ENCODE measurements at places on chromosomes 2 and 18.

GRCh38 chr2:72028351-72028995 is 119.2 kb downstream of the CYP26B1 start:
- peak; percentile 80 for DNase-seq

DNA sequence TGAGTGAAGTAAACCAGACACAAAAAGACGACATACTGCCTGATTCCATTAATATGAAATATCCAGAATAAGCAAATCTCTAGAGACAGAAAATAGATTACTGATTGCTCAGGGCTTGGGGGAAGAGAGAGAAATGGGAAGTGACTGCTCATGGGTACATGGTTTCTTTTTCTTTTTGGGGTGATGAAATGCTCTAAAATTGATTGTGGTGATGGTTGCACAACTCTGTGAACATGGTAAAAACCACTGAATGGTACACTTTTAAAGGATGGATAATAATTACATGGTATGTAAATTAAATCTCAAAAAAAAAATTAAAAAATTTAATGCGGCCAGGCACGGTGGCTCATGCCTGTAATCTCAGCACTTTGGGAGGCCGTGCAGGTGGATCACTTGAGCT is 39.3 kb downstream of the RPL31 start:
- DNase-seq: no peak

- peak; percentile 49 for DNase-seq
Measured at GRCh38 chr2:126898636-126899035, at the start of gene TEX51. Gene TEX51 (plus strand): TSS chr2:126898890. CDS start chr2:126898919, 29 bp downstream.

- no peak for DNase-seq
Measured at GRCh38 chr18:944440-944839, 39.8 kb downstream of the ADCYAP1 start.

- DNase-seq: peak; percentile 35
Measured at GRCh38 chr18:13235421-13235831, 16.9 kb downstream of the LDLRAD4 start.

DNA sequence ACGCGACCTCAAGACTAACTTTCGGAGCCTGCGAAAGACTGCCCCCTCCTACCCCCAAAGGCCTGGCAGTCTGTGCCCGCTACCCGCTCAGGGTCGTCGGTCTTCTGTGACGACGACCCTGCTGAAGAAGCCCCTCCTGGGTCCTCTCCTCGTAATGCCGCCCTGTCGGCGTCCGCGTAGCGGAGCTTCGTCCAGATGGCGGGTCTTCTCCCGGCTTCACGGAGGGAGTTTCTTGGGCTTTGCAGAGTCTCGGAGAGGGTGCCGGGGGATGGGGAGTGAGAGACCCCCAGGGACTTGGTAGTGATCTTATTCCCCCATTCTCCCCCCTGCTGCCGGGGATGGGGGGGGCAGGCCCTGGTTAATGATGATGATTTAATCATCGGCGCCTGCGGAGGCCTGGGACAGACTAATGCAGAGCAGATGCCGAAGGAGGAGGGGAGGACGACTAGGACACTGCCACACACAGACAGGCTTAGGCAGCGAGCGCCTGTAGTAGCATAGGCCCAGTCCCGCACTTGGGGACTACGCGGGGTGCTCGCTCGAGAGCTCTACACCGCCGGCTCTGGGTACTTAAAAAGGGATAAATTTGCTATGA is 528 bp upstream of the PCGF1 start:
- no peak for DNase-seq

- no peak for DNase-seq
Measured at GRCh38 chr18:42069036-42069435, 114.0 kb downstream of the PIK3C3 start.

DNA sequence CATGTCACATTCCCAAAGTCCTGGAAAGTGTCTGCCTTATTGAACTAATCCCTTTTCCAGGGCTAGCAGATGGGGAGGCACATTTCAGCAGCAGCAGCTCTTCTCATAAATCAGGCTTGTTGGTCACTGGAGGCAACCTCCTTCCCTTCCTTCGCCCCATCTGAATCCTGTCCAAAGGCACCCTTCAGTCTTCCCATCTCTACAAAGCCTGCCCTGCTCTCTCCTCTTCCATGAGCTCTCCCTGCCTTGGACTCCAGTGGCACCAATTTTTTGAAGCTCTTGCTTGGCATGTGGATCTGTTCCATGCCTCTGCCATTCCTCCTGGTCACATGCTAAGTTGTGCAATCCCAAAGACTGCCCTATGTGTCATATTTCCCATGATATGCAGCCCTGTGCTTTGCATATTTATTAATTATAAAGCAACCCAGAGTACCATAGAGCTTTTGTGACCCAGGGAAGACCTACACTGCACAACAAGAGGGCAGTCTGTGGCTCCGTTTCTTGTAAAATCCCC is 70.3 kb downstream of the ANTXR1 start:
- DNase-seq: no peak

DNA sequence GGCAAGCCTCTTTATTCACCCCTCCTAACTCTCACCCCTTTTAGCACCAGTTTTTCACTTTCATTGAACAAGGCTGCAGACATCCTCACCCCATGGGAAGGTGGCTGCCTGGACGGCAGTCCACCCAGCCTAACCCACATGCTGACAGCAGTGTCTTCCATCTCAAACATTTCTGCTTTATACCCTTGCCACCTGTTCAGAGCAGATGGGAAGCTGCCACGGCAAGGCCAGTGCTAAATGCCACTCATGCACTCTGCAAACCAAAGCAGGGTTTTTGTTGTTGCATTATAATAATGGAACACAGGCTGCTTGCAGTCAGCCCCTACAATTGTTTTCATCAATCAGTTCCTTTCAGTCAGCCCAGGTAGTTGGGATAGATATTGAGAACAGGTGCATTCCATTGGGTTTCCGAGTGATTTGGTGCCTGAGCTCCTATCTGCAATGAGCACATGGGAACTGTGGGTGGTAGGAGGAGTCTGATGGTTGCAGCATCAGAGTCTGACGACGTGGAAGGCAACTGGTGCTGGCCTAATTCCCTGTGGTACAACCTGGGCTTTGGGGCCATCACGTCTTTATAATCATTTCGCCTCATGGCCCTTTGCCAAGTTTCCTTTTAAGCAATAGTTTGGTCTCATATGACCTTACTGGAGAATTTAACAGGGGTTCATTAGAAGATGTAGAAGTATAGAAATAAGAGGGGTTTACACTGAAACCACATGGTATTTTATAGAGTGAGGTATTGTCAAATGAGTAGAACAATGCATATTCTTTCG is 252.5 kb upstream of the SP5 start:
- no peak for DNase-seq

- no peak for DNase-seq
Measured at GRCh38 chr2:119645173-119645855, 33.7 kb upstream of the TMEM177 start.

DNA sequence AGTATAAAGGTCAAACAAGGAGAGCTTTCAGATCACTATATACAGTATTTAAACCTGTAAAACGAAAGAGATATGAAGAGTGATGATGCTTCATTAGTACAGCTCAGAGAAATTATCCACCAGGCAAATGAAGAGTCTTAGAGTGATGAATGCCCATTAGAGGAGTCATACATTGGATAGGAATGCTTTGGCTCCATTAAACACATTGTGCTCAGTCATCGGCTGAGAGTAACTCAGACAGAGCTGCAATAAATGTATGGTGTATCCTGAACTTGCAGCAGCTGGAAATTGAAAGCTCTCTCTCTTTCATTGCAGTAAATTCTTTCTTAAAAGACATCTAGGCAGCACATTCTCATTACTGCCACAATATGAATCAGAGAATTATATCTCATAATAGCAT is 340.8 kb upstream of the SPHKAP start:
- DNase-seq: no peak

DNA sequence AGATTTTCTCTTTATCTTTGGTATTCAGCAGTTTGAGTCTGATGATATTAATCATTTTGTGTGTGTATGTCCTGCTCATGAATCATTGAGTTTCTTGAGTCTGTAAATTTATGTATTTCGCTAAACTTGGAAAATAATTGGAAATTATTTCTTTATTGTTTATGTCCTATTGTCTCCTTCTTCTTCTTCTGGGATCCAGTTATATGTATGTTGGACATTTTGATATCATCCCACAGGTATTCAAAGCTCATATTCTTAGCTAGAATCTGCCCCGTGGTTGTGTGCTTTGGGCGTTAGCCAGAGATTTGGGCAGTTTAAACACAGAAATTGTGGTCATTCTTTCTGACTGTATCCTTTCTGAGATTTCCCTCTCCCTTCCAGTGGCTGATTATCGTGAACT is 243.0 kb upstream of the SPRED2 start:
- DNase-seq: no peak

DNA sequence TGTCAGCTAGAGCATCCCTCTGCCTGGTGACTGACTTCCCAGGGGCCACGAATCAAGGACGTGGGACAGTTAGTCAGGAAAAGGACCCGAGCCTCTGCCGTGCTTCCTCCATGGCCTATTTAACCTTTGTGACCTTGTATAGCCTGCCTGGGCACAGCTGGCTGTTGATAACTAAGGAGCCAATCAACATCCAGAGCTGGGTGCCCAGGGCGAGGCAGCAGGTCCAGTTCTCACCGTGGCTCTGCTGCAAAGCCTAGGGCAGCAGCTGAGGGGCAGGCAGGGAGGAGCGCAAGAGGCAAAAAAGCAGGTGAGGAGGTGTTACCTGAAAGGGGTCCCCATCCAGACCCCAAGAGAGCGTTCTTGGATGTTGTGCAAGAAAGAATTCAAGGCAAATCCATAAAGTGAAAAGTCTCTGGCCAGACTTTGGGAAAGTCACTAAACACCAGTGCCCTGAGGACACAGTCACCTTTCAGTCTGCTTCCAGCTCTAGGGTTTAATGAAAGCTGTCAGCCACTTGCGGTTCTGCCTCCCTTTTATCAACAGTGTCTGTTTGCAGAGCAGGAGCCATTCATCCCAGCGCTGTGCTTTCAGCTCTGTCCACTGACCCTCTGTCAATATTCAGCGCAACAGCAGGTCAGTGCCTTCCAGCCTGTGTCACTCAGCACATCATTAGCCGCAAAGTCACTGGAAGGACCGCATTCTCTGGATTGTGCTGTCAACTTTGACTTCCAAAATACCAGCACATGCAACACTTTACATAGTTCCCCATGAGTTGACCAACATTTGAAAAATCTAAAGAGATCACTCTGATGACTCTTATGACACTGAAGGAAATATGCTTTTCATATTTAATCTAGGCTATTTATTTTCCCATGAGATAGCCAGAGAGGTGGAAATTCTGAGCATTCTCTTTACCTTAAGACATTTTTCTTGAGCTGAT is 38.6 kb upstream of the ASAP2 start:
- no peak for DNase-seq

DNA sequence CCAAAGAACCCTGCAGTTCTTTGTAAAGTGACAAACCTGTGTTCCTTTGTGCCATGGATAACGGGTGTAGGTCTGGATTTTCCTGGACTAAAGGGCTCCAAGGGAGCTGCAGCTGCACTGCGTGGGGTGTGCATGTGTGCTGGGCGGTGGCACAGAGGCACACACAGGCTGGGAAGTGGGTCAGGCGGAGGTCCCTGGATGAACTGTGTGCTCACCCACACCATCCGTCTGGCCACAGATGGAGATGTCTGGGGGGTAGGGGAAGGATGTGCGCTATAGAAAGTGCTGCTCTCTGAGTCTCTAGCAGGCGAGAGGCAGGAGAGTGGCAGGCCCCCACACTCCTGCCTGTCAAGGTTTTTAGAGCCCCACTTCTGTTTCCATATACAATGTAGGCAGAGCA is 137.2 kb downstream of the LOXHD1 start:
- DNase-seq: no peak

GRCh38 chr2:184555352-184555751 is 43.0 kb upstream of the ZNF804A start:
- DNase-seq: no peak

DNA sequence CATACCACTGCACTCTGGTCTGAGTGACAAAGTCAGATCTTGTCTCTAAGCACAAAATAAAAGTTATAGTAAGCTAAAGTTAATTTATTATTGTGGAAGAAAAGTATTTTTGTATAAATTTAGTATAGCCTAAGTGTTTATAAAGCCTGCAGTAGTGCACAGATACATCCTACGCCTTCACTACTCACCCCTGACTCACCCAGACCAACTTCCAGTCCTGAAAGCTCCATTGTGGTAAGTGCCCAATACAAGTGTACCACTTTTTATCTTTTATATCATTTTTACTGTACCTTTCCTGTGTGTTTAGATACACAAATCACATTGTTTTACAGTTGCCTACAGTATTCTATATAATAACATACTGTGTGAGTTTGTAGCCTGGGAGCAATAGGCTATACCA is 57.5 kb downstream of the UBE2E3 start:
- DNase-seq: no peak

GRCh38 chr2:227816507-227817294 is 3.1 kb downstream of the CCL20 start:
- no peak for DNase-seq

DNA sequence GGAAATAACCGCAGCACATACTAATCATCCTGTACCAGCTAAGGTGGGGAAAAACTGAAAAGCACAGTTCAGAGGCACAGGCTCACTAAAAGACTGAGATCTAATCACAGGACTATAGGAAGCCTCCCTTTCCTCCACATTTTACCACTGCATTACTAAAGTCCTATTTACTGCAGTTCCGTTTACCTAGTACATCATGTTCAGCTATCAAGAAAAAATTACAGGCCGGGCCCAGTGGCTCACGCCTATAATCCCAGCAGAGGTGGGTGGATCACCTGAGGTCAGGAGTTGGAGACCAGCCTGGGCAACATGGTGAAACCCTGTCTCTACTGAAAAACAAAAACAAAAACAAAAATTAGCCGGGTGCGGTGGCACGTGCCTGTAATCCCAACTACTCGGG is 11.0 kb upstream of the NBEAL1 start:
- DNase-seq: no peak

DNA sequence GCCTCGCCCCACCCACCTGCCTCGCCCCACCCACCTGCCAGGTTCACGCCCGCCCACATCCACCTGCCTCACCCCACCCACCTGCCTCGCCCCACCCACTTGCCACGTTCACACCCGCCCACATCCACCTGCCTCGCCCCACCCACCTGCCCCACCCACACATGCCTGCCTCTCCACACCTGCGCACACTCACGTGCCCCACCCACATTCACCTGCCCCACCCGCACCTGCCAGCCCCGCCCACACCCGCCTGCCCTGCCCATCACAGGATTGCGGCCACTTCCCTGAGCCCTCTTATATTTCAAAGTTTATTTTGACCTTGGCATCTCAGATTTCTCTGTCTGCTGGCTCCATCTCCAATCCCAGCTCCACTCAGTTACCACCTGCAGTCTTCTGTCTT is 217.5 kb upstream of the SOX11 start:
- no peak for DNase-seq

DNA sequence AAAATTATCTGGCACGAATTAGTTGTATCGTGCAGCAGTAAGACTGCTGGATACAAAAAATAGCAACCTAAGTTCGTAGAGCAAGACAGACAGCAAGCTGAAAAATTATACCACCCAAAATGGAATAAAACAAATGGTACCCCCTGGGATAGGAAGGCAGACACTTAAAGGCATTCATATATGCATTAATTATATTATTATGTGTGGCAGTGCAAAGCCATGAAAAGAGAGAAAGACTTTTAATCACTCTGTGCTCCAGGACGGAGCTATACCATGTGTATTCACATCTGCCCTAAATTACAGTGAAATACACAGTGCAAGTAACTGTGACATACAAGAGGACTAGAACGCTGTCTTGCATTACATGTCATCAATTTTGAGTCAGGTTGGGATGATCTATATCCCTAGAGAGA is 235.9 kb downstream of the GULP1 start:
- no peak for DNase-seq

- no peak for DNase-seq
Measured at GRCh38 chr18:7512348-7512747, 54.8 kb upstream of the PTPRM start.

GRCh38 chr18:46335534-46336101 is 231.4 kb downstream of the HAUS1 start:
- DNase-seq: peak; percentile 75

All from mesenteric fat pad (tissue), 1 donor.